HFF-Myc (cell line): ENCODE measurements at places on chromosomes 2 and 18.

DNA sequence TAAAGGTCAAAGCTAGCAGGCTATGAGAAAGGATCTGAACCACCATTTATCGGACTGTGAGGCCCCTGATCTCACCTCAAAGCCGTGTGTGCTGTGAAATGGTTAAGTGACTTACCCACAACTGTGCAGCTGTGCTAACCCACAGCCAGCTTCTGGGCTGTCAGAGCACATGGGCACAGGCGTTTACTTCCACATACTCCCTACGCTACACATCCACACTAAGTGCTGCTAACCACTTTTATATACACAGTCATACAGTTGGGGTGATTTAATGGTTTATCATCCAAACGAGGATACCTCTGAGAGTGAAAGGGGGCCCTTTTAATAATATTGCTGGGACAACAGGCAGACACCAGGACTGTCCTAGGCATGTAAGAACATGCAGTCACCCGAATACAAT is 37.3 kb downstream of the CYRIA start:
- no peak for DNase-seq

- DNase-seq: no peak
Observed at GRCh38 chr18:22456547-22456946, 38.8 kb upstream of the CTAGE1 start.

- DNase-seq: no peak
Observed at GRCh38 chr2:7835151-7835550, 846.7 kb upstream of the ID2 start.

DNA sequence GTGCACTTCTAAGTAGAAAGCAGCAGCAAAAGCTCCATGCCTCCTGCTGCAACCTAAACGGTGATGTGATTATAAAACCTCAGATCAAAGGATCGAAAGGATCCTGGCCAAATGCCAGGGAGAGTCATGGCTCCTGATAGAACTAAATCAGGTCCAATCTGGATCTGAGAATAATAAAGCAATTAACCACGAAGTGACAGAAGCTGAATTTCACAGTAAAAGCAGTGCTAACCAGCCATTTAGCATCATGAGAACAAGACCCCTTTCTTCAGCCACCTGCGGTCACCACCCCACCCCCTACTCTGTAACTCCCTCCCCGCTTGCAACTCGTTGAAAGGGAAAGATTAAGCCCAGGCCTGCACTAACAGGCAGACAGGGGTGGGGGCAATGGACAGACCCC is 748.7 kb downstream of the BCL11A start:
- DNase-seq: no peak

GRCh38 chr2:40062381-40062780 is 283.3 kb upstream of the THUMPD2 start:
- no peak for DNase-seq
